Hypothalamus (tissue), 51 donors: ENCODE measurements at places on chromosomes 13 and 19.

DNA sequence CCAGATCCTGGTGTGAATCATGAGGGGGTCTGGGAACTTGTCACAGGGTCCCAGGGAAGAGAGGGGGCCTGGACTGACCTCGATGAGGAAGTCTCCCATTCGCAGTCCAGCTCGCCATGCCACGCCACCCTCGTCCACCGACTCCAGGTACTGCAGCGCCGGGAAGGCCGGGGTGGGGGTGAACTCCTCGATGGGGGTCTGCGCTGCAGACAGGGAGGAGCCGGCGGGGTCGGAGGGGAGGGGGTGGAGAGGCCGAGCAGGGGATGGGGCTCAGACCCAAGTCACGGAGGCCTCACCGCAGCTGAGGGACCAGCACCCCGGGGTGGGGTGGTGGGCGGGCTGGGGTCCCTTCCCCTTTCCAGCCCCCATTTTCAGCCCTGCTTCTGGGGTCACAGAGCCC lies 30.8 kb downstream of the SHANK1 start:
- DNase-seq = no peak

- DNase-seq = no peak
These were observed 85.1 kb downstream of the FNDC3A start for GRCh38 chr13:49060678-49061387.

- DNase-seq = peak; percentile 35
These were observed 4.1 kb upstream of the CD79A start for GRCh38 chr19:41872775-41873647.

GRCh38 chr13:48526286-48526685 lies 6.6 kb downstream of the RCBTB2 start:
- DNase-seq = no peak

DNA sequence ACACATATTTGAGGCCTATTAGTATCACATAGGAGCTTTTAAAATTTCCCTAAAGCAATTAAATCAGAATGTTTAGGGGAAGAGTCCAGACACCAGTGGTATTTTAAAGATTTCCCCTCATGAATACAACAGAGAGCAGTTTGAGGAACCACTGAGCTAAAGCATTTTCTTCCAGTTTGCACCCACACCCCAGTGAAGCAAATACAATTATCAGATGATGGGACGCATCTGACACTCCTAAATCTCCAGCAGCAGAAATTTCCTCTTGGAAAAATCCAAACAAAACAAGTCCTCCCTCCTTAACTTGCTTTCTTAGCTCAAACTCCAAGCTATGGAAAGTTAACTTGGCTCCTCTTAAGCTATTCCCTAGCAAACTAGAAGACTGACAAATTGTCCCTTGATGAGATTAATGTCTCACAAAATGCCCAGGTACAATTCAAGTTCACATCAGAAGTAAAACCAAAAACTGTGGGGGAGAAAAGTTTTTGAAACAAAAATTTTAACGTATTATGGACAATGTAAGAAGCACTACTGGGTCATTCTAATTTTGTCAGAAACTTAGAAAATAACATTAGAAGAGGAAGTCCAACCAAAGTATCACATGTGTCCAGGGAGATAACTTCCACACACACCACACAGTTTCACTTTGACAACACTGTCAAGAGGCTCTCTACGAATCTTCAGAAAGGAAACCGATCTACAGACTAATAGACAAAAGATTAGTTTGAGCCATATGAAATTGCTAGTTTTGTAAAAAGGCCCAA lies 74.1 kb downstream of the ABCC4 start:
- DNase-seq = no peak

DNA sequence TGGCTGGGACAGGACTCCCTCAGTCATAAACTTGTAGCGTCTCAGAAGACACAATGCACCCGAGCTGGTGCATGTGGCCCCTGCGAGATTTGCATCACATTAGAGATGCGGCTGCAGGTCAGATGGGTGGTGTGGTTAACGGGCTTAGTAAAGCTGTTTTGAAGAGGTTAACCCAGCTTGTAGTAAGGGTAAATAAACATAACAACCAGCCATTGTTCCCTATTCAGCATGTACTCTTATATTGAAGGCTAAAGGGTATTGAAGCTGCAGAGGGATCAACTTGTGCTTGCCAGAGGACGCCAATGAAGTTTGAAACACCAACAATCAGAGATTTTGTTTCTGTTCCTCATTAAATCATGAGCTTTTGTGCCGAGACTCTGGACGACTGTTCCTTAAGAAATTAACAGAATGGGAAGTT lies 79.4 kb downstream of the ZIC5 start:
- DNase-seq = no peak

- no peak for DNase-seq
These were observed 52.0 kb downstream of the EPS15L1 start for GRCh38 chr19:16419669-16420335.

DNA sequence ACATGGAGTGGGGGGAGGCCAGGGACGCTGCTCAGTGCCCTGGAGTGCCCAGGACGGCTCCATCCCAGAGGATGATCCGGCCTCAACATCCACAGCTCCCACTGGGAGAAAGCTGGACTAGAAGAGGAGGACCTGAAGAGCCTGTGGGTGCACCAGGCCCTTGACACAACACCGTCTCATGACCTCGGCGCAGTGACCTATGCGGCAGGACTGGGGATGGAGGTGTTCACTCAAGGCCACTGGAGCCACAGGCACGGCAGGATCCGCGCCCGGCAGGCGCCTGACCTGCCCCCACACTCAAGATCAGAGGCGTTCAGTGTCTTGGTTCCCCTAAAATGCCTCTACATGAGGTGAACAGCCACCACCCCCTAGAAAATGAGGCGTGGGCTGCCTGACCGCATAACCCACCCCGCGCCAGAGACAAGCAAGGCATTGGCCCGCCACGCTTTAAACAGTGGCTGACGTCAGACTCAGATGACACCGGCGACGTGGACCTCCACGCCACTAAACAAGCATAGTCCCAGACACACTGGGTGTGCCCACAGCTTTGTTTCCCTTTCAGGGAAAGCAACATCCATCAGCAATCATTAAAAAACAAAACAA lies 8.0 kb downstream of the SGTA start:
- no peak for DNase-seq

- no peak for DNase-seq
These were observed 15.6 kb downstream of the SMIM24 start for GRCh38 chr19:3464587-3465235.

- no peak for DNase-seq
These were observed 531.7 kb upstream of the ARGLU1 start for GRCh38 chr13:107099661-107100060.

DNA sequence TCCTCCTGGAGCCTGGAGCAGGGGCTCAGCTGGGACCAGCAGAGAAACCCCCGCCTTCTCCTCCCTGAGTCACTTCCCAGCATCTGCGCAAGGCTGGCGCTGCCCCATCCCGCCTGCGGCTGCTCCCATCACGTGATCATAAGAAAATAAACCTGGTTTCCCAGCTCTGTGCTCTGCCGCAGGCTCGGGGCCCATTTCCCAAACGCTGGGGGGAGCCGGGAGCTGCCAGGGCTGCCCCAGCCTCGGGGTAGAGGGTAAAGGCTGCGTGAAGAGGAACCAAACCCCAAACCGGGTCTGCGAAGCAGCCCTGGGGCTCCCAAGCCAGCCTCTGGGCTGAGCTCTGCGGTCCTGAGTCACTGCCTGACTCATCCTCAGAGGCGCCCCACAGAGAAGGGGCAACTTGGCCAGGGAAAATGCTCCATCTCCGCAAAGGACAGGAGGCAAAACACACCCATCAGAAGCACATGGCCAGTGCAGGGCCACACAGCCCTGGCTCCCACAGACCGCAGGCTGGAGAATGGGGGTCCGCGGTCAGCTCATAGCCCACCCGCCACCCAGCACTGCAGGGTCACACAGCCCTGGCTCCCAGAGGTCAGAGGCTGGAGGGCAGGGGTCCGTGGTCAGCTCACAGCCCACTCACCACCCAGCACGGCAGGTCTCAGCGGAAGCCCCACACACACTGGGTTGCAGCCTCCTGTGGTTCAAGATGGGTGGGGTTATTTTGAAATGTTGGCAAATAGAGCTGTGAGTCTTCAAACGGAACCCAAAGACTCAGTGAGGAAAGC lies 67.1 kb downstream of the RASA3 start:
- DNase-seq = peak; percentile 76

GRCh38 chr13:49502954-49503353 lies 7.2 kb downstream of the PHF11 start:
- no peak for DNase-seq

GRCh38 chr13:28744656-28745055 lies 25.9 kb upstream of the SLC46A3 start:
- no peak for DNase-seq

DNA sequence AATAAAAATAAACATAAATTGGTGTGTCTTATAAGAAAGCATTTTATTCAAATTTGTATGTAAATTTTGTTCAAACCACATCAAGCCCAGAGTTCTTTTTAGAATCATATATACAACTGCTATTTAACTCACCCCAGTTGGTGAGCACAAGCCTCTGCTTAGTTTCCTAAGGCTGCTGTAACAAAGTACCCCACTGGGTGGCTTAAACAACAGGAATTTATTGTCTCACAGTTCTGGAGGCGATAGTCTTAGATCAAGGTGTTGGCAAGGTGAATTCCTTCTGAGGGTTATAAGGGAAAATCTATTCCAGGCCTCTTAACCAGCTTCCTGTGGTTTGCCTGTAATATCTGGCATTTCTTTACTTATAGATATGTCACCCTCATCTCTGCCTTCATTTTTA lies 1133.5 kb downstream of the OLFM4 start:
- DNase-seq = no peak

GRCh38 chr13:72990953-72991352 lies 67.9 kb upstream of the KLF5 start:
- DNase-seq = no peak

GRCh38 chr19:49690079-49690655 lies 749 bp upstream of the CPT1C start:
- DNase-seq = no peak

GRCh38 chr13:51331354-51331861 lies 8.1 kb upstream of the SERPINE3 start:
- DNase-seq = no peak

GRCh38 chr19:55809381-55810058 lies 22.3 kb downstream of the NLRP11 start:
- no peak for DNase-seq

GRCh38 chr19:13381827-13382632 lies 124.2 kb downstream of the CACNA1A start:
- DNase-seq = no peak

GRCh38 chr13:64688893-64689677 lies 2541.1 kb downstream of the PCDH9 start:
- no peak for DNase-seq

DNA sequence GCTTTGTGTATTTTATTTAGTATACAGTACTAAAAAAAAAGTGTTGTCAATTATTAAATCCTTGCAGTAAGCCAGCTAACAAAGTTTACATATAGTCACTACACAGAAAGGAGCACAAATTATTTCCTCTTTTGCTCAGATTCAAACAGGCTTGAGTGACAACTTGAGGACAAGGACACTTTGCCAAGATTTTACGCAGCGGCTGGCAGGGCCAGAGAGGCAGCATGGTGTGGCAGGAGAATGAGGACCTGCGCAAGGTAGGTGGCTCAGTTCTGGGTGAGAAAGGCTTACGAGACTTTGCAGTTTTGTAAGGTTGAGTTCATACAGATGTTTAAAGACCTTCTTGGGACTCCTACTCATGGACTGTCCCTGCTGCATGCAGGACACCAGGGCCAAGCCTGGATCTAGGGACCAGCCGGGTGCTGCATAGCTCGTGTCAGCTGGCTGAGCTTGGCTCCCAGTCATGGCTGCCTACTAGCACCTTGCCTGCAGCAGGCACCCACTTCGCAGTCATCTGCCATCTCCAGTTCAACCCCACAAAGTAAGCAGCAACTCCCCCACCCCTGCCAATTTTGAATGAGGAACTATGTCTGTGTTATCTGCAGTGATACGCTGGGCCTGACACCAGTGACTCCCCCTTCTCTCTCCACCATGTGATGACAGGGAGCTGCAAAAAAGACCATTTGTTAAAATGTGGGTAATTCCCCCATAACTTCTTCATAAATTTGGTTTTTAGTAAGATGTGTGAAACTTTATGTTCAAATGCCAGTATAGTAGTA lies 3.7 kb upstream of the TUBA3C start:
- DNase-seq = no peak

DNA sequence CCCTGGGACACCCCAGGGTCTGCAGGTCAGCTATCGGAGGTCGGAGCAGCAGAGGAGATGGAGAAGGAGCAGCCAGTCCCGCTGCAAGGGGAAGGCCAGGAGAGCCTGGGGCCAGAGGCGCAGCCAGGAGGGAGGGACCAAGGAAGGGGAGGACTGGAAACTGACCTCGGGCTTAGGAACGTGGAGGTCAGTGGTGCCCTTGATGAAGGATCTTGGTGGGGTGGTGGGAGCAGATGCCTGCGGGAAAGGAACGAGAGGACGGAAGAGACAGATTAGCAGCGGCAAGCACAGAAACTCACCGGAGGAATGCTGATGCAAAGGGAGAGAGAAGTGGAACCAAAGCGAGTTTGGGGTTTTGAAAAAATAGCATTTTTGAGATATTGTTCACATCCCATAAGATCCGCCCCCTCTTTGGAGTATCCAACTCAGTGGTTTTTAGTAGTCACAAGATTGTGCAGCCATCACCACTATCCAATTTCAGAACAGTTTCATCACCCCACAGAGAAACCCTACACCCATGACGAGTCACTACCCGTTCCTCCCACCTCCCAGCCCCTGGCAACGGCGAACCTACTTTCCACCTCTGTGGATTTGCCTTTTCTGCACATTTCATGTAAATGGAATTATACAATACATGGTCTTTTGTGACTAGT lies 22.1 kb downstream of the PLEKHF1 start:
- no peak for DNase-seq

- DNase-seq = no peak
These were observed 93.7 kb downstream of the FRY start for GRCh38 chr13:32125221-32125689.

DNA sequence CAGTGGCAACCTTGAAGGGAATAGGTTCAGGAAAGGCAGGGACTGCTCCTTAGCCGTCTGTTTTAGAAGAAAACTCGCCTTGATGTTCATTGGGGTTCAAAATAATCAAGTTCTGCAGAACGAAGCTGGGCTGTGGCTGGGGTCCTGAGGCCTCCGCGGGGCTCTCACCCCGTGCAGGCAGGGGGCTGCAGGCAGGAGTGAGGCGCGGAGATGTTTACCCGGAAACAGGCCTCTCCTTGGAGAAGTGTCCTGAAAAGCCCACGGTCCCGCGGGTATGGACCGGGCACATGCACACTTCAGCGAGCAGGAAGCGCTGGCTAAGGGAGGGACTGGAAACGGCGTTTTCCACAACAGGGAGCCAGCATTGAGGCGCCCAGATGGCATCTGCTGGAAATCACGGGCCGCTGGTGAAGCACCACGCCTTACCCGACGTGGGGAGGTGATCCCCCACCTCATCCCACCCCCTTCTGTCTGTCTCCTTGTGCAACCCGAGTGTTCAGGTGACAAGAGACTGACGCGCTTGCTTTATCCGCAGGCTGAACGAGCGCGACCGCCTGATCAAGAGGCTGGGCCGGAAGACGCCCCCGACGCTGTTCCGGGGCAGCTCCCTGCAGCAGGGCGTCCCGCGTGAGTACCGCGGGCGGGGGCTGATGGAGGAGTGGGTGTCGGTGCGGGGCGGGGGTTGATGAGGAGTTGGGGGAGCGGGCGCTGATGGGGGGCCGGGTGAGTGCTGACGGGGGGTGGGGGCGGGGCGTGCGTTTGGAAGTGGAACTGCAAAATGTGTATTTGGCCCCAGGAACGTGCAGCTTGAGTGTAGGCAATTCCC lies 39.6 kb downstream of the SHISA2 start:
- DNase-seq = no peak

GRCh38 chr13:111370570-111371535 lies 50.4 kb downstream of the TEX29 start:
- no peak for DNase-seq

- no peak for DNase-seq
These were observed 38.0 kb downstream of the KCTD4 start for GRCh38 chr13:45162821-45163220.
